ENCODE measurements at places on chromosomes 3 and 15. TPM values are rescaled to one million over a fixed set of nuclear protein-coding genes. Genes with fewer than 3 reads are reported as not detected.

DNA sequence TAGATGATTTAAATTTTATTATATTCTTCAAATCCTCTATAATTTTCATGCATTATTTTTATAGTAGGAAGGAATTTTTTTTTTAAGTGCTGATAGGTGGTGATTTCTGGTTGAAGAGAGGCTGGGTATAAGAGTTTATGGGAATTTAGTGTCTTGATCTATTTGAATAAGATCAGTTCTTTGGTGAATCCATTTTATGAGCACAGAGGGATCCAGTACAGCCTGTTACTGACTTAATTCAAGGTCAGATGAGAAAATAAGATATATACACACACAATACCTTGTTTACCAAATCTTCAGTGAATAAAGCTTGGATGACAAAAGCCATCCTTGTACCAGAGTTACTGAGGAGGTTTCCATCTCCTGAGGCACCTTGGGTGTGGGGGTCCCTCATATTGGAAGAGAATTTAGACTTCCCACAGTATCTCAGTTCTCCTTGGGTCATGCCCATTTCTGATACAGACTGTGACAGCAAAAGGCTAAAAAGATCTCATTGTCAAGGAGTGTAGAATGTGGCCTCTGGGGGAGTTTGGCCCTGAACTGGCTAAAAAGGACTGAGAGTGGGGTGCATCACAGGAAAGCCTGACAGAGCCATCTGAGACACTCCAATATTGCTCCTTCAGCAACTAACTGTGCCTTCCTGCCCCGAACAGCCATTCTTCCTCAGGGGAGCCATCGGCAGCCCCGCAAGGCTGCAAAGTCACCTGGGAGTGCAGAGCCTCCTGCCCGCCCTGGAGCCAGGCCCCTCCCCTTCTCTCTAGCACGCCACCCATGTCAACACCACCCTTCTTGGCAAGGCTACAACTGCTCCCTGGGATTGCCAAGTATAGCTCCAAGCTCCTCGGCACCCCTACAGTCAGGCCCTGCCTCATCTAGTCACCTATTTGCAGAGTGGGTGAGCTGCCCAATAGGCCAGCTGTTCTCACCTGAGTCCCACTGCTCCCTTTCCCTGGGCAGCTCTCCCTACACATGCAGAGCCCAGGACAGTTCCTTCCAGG is 43.1 kb upstream of the HACD2 start:
- DNase-seq: no peak

- no peak for DNase-seq
These were observed 26.1 kb upstream of the NMB start for GRCh38 chr15:84684092-84684491.

- DNase-seq: no peak
These were observed 14.6 kb downstream of the CAPN7 start for GRCh38 chr3:15220661-15221060.

TLR9 gene
- 0.14 TPM for polyA plus RNA-seq

SEMA7A gene
- polyA plus RNA-seq: 0.46 TPM

GRCh38 chr3:171561596-171562323 is 101.6 kb upstream of the TNIK start:
- no peak for DNase-seq

Measured in psoas muscle (tissue), 8 donors.